ENCODE measurements at places on chromosomes 7 and 10.

- DNase-seq = no peak
Measured at GRCh38 chr7:98467570-98468312, 66.9 kb upstream of the BAIAP2L1 start.

GRCh38 chr7:150876817-150877526, 24.7 kb downstream of the AOC1 start:
- DNase-seq = peak; percentile 21

GRCh38 chr7:106779877-106780276, 85.2 kb upstream of the PIK3CG start:
- DNase-seq = no peak

DNA sequence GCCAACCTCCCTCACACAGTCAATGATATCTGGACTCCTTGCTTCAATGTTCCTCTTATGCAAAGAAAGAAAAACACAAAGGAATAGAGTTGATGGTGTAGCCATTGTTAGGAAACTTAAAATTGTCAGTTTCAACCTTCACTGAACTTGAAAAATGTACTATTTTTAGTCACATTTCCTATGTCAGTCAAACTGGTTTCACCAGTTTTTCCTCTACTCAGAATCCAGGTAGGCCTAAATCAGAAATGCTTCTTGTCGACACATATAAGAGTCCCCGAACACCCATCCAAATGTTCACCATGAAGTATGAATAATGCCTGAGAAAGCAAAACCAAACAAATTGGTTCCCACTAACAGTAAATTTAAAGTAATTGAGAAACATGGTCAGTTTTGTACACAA, 42.4 kb upstream of the ZMYND11 start:
- DNase-seq = no peak

- DNase-seq = no peak
Measured at GRCh38 chr7:11846361-11846955, 14.5 kb upstream of the THSD7A start.

DNA sequence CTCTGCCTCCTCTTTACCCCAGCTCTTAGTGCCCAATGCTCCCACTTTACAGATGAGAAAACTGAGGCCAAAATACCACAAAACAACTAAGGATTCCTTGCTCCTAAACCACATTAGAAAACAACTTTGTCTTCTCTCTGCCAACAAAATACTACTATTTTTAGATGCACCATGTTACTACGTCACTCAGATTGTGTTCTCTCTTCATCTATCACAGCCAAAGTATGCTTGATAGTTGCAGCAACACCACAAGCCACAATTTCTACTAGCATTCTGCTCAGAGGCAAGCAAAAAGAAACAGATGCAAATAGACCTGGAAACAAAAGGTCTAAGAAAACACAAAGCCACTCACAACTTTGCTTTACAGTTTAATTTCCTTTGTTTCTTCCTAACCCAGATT, 3.3 kb upstream of the PDE1C start:
- no peak for DNase-seq

- DNase-seq = no peak
Measured at GRCh38 chr7:55117286-55117685, 98.5 kb downstream of the EGFR start.

GRCh38 chr7:90655566-90655965, 59.4 kb downstream of the CDK14 start:
- no peak for DNase-seq

DNA sequence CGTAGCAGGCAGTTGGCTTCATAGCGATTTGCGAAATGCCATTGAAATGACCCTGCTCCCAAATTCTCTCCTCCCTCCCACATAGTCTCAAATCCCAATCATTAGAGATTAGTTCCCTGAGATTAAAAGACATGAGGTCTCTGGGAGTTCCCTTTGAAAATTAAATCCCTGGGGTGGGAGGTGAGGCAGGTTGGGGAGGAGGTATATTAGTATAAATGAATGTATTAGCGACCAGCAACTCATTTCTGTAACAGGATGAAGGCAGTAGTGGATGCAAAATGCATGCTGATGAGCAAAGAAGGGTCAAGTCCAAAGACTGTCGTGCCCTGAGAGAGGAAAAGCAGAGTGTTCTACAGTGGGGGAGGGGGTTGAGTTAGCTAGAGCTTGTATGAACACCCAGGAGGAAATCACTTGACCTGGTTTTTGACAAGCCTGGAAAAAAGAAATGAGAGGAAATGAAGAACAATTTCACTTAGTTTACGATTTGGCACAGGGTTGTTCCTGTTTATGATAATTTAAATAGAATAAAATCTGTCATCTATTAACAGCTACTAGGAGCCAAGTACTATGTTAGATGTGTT, 79.6 kb upstream of the MTPN start:
- no peak for DNase-seq

- no peak for DNase-seq
Measured at GRCh38 chr7:4807598-4808016, 32.2 kb downstream of the AP5Z1 start.

DNA sequence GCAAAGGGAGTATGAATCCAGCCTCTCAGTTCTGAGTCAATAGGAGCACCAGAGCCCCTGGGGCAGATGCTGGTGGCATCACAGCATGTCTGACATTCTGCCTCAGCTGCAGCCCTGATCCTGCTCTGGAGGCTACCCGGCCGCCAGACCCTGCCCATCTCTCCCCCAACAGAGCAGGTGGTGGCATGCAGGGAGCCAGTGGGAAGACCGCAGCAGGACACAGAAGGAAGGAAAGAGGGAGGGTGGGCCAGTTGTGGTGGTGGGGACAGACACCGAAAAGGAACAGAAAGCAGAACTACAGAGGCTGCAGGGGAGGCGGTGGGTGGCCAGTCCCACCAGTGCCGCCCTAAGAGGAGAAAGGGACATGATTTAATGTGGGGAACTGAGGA, 35.3 kb downstream of the BLNK start:
- DNase-seq = no peak

DNA sequence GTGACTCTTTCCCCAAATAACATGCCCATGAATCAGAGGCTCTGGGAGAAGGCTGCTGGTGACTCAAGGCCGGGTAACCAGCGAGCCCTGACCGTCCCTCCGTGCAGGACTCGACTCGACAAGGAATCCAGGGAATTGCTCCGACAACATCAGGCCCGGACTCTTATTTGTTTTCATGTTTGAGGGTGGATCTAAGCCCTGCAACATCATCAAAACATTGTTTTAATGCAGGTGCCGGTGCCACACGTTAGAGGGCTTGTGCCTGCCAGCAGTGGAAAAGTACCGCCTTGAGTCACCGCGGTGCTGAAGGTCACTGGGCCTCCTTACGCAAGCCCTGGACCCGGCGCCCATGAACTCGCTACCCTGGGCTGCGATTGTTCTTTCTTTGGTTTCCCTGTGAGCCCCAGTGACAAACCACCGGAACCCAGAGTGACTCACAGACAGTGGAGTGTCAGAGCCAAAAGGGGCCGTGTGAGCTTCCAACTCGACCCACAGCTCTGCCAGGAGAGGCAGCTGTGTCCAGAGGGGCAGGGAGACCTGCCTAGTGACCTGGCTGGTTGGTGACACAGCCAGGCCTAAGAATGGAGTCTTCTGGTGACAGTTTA, 139.4 kb upstream of the SHH start:
- DNase-seq = no peak

- DNase-seq = no peak
Measured at GRCh38 chr7:150975536-150976319, 2.4 kb downstream of the KCNH2 start.

DNA sequence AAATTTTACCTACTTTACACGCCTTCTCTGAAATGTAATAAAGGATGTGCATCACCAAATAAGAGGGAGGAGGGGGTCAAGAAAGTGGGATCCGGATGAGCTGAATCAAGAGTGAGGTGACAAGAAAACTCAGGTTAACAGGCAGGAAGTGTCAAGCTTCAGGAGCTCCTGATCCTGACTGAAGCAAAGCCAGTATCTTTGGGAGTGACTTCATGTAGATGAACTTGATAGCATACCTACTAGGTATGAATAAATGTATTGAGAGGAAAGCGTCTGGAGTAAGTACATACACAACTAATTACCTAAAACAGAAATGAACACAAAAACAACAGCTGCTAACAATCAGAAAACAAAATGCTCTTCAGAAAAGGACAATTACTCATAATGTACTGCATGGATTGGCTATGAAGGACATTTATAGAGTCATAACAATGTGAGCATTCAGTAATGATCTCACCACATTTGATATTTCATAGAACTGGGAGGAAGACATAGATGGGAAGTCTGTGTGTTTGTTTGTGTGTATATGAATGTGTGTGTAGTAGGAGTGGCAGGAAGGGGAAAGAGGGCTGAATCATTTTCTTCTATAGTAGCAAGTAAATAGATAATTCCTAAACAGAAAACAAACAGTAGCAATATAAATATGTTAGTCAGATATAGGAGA, 29.4 kb downstream of the PRKG1 start:
- DNase-seq = no peak

GRCh38 chr7:75533926-75534325, 41.8 kb downstream of the SPDYE5 start:
- no peak for DNase-seq

GRCh38 chr7:3282457-3282856, 18.6 kb upstream of the SDK1 start:
- no peak for DNase-seq

- DNase-seq = peak; percentile 46
Measured at GRCh38 chr7:130912862-130913638, 179.0 kb upstream of the KLF14 start.

DNA sequence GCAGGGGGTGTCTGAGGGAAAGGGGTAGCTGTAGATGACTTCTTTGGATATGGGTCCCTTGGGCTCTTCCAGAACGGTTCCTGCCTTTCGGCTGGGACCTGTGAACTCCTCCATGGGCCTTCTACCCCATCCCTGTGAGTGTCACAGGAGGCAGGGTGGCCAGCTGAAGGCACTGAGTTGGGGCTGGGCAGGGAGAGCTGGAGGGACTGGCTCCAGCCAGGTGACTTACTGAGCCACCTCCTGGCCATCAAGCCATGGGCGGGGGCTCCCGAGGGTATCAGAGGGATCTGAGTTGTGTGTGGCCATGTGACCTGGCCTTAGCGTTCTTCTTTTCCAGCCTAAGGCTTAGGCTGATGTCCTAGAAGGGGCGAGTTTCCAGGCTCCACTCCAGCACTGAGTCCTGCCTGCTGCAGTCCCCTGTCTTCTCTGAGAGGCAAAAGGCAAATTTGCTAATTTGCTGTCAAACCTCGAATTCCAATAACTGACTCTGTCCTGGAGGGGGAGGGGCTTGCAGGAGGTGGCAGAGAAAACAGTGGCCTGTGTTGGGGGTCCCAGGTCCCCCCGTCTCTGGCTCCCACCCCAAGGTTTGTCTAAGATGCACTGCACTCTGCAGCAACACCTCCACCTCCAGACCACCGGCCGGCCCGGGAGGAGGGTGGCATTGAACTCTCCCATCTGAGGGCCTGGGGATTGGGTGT, 27.2 kb downstream of the ADCYAP1R1 start:
- DNase-seq = no peak

DNA sequence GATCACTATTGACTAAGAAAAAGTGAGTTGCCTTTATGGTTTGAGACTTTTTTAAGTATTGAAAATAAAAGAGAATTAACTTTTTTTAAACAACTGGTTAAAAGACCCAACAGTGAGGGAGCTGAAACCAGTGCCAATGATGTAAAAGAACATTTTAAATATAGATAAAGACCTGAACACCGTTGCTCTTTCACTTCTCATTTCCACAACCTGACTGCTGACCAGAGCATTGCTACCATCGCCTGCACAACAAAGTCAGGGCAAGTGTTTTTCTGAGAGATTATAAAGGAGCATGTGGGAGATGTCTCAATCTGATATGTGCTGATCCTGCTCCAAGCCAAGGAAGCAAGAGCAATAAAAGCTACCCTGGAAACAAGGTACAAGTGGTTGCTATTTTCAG, 34.7 kb downstream of the IMMP2L start:
- no peak for DNase-seq
